ENCODE measurements at places on chromosomes 6 and 20.

DNA sequence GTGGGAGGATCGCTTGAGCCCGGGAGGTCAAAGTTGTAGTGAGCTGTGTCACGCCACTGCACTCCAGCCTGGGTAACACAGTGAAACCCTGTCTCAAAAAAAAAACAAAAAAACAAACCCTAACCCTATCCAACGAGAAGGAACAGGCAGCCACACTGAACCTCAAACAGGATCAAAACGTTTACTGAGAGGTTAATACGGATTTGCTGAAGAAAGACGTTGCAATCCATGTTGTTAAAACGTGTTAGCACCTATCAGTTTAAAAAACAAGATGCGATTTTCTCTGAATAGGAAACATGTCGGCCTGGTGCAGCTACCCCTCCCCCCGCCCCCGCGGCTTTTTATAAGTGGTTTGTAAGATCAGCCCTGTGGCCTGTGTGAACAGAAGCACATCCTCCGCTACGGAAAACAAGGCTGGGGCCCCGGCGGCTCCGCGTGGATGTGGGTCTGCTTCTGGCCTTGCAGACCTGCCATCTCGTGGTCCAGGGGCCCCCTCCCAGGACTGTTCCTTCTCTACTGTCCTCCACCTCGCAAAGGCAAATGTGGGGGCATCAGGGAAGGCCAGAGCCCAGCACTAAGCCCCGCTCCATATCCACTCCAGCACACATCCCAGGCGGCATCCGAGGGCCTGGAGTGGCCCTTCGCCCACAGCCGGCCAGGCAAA lies 11.4 kb downstream of the SLC2A4RG start:
- DNase-seq, result peak; percentile 55

- DNase-seq, result no peak
These were observed 201.1 kb downstream of the ZFAND3 start for GRCh38 chr6:38020593-38020992.

- DNase-seq, result no peak
These were observed 309.7 kb downstream of the KIF16B start for GRCh38 chr20:16263582-16263981.

GRCh38 chr20:50378170-50379000 lies 131.8 kb upstream of the PTPN1 start:
- DNase-seq, result no peak

GRCh38 chr6:103011605-103012004 lies 1618.1 kb downstream of the GRIK2 start:
- DNase-seq, result no peak

GRCh38 chr6:2986722-2987221 lies 12.9 kb upstream of the NQO2 start:
- no peak for DNase-seq

- no peak for DNase-seq
These were observed 20.1 kb downstream of the ZC2HC1B start for GRCh38 chr6:143884216-143884900.

DNA sequence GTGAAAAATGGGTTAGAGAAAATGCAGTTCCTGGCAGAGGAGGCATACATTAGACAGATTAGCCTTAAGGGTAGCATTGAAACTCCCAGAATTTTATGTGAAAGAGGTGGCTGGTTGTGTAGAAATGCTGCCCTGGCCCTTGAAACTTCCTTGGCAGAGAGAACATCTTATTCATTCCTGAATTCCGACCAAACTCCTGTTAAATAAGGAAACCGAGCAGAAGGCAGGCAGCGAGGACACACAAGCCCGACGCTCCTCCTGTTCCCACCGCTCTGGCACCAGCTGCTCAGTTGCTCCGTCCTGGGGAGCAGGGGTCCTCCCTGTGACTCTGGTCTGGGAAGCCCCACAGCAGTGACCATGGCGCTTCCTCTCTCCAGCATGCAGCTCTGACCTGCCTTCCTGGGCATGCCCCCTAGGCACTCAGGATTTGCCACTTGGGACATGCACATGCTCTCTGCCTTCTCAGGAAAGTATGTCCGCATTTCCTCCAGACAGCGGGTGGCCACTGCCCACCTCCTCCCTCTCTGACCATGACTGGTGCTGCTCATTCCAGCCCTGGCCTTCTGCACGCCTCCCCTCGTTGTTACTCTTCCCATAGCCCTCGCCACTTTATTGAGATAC lies 35.2 kb upstream of the CLDN20 start:
- no peak for DNase-seq

Measured in activated T-cell treated with anti-CD3 and anti-CD28 coated beads, Interleukin-2, amount 50 U/mL, for 4 hours (primary cell).